ENCODE measurements at places on chromosomes 3 and 15.

DNA sequence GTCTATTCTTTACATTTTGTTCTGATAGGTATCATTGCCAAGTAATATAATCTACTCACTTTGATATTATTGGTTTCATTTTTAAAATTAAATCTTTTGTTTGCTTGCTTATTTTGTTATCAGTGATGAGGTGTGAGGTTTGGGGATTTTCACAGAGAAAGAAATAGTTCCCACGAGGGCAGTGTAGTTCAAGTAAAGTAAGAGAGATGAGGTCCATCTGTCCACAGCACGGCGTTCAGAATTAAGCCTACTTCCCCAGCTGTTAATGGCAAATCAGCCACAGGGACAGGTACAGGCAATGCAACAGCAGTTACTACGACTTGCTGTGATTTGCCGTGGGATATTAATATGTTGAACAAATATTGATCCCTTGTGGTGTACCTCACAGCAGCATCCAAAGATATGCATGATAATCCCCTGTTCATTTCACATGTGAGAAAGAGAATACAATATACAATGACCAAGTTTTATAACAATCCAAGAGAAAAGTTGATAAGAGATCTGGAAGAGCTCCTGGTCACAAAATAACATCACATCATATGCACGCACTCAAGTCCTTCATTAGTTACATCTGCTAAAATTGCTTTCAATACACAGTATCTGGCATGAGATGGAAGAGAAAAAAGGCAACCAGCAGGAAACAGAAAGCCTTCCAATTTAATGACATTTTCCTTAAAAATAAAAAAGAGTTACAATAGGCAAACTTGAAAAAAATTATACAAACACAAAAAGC is 131.6 kb downstream of the TUSC7 start:
- no peak for DNase-seq

DNA sequence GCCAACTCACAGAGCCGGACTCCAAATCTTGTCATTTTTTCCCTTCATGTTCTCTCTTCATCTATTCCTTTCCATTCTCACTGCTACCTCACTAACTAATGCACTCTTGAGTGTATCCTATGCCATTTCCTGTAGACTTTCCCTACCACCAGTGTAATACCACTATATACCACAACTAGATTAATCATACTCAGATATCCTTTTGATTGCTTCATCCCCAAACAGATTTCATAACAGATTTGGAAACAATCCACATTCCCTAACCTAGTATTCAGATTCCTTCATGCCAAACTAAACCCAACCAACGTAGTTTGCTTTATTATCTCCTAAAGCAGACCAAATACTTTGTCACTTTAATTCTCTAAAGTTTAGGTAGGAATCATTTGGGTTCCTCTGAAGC is 2.6 kb upstream of the PLOD2 start:
- no peak for DNase-seq

DNA sequence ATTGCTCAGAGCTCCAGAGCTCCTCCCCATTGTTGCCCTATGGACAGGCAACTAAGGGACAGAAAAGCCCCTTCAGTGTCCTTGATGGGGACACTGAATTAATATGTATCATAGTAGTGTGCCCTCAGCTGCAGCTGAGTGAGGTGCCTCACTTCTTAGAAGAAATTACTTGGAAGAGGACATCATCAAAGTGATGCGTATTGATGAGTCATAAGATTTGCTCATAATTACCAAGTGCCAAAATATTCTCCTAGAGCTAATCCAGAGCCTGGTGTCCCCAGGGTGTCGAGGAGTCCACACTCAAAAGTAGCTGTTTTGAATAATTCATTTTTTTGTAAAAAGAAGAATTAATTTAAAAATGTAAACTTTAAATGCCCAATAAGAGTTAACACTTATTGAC is 200.7 kb upstream of the SEMA6D start:
- no peak for DNase-seq

- no peak for DNase-seq
Observed at GRCh38 chr3:9146367-9147071, 102.9 kb downstream of the SRGAP3 start.

GRCh38 chr3:111324151-111324550 is 217.8 kb upstream of the CD96 start:
- no peak for DNase-seq

- no peak for DNase-seq
Observed at GRCh38 chr15:38899300-38899699, 334.7 kb upstream of the RASGRP1 start.

DNA sequence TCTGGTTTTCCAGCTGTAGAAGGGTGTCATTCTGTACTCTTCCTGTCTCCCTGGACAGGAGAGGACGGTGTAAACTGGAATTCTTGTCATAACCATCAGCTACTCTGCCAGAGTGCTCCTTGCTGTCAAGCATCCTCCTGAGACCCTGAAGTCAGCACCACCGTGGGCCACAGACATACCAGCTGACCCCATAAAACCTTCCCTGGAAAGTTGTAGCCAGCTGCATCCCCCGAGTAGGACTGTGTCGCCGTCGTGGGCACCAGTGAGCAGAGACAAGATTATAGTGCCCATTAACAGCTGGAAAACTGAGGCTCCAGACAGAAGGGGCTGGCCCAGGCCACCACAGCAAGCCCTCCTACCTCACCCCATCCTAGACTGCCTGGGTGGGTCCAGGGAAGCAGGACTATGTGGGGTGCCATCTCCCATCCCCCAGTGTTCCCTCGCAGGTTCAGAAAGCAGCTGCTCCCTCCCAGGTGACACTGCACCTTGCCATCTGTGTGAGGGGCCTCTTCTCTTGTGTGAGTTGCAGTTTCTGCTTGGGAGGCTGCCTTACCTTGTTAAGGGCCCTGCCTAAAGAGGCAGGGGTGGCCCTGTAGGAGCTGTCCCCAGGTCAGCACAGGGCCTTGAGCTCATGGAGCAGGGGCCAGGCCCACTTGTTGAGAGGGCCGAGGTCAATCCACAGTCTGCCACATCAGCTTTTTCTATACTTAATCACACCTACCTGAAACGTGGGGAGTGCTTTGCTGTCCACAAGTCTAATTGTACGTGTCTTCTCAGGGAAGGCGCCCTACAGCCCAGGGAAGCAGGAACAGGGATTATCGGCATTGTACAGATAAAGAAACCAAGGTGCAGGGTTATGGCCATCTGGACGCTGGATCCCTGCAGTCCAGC is 191.9 kb upstream of the LINGO1 start:
- DNase-seq = no peak

GRCh38 chr3:98962189-98962930 is 60.9 kb upstream of the DCBLD2 start:
- no peak for DNase-seq

DNA sequence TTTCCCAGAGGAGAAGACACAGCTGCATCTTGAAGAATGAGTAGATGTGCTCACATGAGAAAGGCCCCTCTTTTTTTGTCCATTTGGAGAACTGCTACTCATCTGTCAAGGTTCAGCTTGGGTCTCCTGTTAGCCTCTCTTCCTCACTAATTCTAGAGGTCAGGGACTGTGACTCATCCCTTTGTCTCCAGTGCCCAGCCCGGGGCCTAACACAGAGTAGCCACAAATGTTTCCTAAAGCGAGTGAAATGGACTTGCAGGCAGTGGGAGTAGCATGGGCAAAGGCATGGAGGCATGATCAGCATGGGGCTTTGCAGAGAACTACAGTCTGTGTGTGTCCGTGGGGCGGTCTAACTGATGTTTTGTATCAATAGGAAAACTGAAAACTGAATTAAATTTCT is 33.9 kb upstream of the MRPS22 start:
- DNase-seq = no peak

DNA sequence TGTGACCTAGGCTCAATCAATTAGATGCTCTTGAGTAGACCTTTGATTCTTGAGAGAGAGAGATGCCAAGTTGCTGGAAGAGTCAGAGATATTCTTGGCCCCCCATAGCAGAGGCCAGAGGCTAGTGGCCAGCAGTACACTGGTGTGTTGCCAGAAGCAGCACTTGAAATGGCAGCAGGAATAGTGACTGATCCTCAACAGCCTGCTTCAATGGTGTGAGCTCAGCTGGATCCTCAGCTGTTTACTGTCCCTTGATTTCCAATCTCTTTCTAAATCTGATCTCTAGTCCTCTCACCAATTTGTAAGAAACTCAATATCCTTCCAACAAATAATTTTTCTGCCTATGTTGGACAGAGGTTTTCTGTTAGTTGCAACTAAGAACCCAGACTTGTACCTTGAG is 170.3 kb upstream of the CCDC54 start:
- no peak for DNase-seq

GRCh38 chr15:62269504-62269903 is 104.4 kb upstream of the C2CD4B start:
- DNase-seq = no peak

DNA sequence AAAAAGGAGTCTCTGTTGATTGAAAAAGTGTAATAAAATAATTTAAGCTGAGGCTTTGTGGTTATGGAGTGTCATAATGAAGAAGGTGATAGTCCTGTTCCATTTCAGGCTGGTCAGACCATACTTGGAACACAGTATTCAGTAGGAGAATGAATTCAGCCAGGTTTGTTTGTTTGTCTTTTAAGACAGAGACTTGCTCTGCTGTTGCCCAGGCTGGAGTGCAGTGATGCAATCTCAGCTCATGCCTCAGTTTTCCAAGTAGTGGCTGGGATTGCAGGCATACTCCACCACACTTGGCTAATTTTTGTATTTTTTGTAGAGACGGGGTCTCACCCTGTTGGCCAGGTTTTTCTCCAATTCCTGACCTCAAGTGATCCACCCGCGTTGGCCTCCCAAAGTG is 33.5 kb downstream of the IQGAP1 start:
- no peak for DNase-seq

DNA sequence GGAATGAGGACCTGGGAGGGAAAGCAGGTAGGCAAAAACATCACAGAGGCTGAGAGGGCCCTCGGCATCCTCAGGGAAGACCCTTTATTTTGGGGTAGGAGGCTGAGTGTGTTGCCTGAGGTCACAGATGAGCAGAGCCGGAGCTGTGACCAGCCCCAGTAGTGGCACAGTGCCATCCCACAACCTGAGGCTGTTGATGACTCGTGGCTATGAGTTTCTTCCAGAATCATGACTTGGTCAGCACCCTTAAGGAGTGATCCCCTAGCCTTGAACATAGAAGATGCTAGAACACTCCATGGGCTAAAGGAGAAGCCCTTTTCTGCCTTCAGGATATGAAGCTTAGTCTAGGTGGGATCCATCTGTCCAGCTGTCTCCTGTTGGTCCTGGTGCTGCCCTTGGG is 19.5 kb upstream of the CXCR6 start:
- no peak for DNase-seq

DNA sequence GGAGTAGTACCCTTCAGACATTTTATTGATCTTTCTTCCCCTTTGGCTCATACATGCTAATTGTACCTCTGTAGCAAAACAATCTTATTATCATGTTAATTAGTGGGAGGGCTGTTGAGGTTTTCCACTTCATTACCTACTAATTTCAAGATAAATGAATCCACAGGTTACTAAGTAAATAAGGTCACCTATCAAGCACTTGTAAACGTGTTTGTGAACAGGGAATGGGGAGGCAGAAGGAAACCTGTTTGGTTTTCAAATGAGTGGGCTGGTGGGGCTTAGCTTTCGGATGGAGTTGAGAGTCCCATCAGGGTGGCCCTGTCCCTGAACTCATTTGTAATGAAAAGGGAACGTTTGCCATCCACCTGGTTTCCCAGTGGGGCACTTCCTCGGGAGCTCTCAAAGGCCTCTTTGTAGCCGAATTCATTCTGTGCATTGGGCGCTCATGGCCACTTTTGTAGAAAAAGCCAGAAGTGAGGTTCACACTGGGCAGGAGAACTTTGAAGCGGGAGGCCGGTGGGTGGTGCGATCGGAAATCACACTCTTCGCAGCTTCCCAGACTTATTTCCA is 419.8 kb upstream of the NR2F2 start:
- DNase-seq = no peak

GRCh38 chr3:128569756-128570155 is 76.8 kb upstream of the GATA2 start:
- DNase-seq = no peak

DNA sequence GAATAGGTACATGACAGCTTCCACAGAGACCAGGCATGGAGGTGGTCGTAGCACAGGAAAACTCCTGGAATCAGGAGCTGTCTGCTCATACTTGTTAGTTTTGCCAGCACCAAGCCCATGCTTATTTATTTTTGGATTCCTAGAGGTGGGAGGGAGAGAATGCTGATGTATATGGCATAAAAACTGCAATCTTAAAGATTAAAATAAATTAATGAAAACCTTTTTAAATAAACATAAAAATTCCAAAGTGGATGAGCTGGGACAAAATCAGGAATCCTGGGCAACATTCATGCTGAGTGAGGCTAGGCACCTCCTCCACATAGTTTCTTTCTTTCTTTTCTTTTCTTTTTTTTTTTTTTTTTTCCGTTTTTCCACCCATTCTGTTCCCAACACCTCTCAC is 14.3 kb upstream of the BCL6 start:
- no peak for DNase-seq

GRCh38 chr15:93298901-93299300 is 209.9 kb upstream of the RGMA start:
- no peak for DNase-seq

GRCh38 chr3:123347205-123347604 is 101.7 kb downstream of the ADCY5 start:
- no peak for DNase-seq

DNA sequence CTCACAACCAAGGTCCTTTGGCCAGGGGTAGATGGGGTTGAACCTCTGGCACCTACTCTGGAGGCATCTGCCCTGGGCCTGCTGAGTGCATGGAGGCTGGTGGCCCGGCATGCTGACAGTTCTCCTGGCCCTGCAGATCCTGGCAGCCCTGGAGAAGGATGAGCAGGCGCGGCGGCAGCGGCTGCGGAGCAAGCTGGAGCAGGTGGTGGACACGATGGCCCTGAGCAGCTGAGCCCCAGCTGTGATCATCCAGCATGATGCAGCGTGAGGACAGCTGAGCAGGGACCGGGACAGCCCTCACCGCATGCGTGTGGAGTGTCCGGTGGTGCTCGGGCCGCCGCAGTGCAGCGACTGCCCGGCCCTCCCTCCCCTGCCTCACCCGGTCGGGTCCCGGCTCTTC is 50.9 kb downstream of the PLXNA1 start:
- no peak for DNase-seq

GRCh38 chr3:44506961-44507360 is 29.5 kb upstream of the ZNF445 start:
- no peak for DNase-seq

DNA sequence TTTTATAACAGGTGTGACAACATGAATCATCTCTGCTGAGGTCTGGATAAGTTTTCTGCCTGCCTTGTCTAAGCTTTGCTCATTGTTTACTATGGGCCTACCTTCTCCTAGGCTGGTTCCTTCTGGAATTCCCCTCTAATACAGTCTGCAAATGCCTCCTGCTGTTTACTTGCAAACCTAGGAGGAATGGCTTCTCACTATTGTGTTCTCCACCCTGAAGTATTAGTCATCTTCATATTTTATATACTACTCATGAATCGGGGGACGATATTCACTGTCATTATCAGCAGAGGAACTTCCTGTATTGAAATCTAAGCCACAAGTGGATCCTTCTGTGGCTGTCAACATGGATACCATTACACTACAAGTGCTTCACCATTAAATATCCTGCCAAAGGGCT is 154.8 kb downstream of the PLCL2 start:
- DNase-seq = no peak

GRCh38 chr3:180804916-180805315 is 107.6 kb upstream of the FXR1 start:
- DNase-seq = no peak

Data from NCI-H1436 (cell line).